Vagina (tissue), 2 donors: ENCODE measurements at places on chromosomes 5 and 9.

GRCh38 chr5:59125011-59125961 is 542.4 kb downstream of the RAB3C start:
- H3K27me3 ChIP-seq = no peaks in the 10 kb centered on the region
- no peak overlapping the region for H3K4me3 ChIP-seq
- no peaks in the 10 kb centered on the region for H3K36me3 ChIP-seq
- H3K4me1 ChIP-seq = peaks cover 30% of the 10 kb centered on the region
- no peak for DNase-seq

GRCh38 chr9:97990259-97990658 is 7.1 kb downstream of the ANP32B start:
- no peak overlapping the region for H3K27ac ChIP-seq
- no peaks in the 10 kb centered on the region for H3K27me3 ChIP-seq
- DNase-seq = no peak
- peaks cover 6% of the 10 kb centered on the region for H3K36me3 ChIP-seq
- no peak overlapping the region for H3K4me3 ChIP-seq

GRCh38 chr9:36986468-36987408 is 47.3 kb downstream of the PAX5 start:
- H3K27ac ChIP-seq = no peak overlapping the region
- H3K4me3 ChIP-seq = no peak overlapping the region
- H3K4me1 ChIP-seq = peaks cover 5% of the 10 kb centered on the region
- no peak for DNase-seq
- no peaks in the 10 kb centered on the region for H3K27me3 ChIP-seq

DNA sequence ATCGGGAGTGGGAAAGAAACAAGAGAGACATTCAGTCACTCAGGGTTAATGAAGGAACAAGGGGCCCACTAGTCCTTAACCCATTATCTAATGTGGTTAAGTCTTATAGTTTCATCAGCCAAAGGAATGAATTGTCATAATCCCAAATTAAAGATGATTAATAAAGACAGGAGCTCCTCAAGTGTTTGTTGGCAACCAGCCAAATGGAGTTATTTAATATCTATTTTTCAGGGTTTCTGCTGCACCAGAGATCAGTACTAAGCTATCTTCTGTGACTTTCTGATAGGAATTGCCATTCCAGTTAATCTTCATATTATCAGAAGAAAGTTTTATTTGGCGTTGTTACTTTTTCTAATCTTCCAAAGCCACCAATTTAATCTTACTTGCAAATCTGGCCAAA is 34.0 kb upstream of the FCHO2 start:
- H3K4me3 ChIP-seq = no peak overlapping the region
- no peaks in the 10 kb centered on the region for H3K4me1 ChIP-seq
- DNase-seq = no peak
- no peaks in the 10 kb centered on the region for H3K36me3 ChIP-seq

DNA sequence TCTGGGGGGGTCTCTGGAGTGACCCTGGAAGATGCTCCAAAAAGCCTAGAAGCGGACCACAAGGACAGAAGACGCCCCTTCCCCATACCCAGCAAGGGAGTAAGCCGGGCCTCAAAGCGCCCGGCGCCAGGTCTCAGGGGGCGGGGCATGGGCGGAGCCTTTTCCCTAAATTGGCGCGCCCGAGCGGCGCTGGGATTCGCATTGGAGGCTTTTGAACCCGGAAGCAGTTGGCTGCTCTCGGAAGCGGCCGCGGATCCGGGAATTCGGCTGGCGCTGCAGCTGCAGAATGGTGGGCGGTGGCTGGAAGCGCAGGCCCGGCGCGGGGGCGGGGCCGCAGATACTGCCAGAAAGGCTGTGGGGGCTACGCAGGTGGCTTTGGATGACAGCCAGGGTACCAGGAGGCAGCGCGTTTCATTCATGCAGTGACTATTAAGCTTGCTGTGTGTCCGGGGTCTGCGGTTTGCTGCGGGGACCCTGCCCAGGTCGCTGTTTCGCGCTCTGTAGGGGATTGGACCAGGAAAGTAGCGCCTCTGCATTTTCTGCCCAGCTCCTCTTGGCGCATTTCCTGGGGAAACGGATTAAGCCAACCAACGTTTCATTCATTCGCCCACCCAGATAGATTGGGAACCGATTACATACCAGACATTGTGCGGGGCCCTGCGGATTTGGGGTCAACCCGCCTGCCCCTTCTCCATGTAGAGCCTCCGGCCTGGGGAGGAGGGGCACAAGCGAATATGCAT is 83.0 kb upstream of the FREM1 start:
- no peaks in the 10 kb centered on the region for H3K36me3 ChIP-seq
- H3K4me1 ChIP-seq = peaks cover 10% of the 10 kb centered on the region
- no peaks in the 10 kb centered on the region for H3K27me3 ChIP-seq
- no peak overlapping the region for H3K27ac ChIP-seq

DNA sequence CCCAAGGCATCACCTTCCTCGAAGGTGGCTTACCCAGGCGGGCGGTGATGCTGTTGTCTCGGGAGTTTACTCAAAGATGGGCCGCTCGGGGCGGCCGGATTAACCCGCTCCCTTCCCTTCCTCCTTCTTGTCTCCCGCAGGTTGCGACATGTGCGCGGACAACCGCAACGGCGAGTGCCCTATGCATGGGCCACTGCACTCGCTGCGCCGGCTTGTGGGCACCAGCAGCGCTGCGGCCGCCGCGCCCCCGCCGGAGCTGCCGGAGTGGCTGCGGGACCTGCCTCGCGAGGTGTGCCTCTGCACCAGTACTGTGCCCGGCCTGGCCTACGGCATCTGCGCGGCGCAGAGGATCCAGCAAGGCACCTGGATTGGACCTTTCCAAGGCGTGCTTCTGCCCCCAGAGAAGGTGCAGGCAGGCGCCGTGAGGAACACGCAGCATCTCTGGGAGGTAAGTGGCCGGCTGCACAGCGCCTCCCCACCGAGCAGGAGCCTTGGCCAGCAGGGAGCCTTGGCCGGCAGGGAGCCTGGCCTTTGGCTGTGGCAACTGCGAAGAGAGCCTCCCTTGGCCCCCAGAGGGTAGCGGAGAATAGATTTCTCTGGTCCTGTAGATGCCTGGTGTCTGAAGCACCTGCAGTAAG is 10.6 kb downstream of the PRDM6 start:
- peaks cover 16% of the 10 kb centered on the region for H3K4me1 ChIP-seq
- H3K27me3 ChIP-seq = peaks cover 22% of the 10 kb centered on the region
- H3K4me3 ChIP-seq = peak overlapping the region; percentile 24
- H3K27ac ChIP-seq = no peak overlapping the region

DNA sequence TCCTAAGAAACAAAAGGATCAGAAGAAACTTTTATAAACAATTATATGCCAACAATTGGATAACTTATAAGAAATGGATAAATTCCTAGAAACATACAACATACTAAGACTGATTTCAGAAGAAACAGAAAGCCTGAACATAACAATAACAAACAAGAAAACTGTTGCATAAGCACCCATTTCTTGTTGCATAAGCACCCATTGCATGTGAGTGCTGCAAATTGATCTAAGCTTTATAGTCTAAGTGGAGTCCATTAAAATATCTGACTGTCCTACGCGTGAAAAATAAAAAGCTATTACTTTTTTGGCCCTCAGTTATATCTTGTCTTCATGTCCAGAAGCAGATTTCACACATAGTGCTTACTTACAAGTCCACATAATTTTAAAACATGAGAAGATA is 19.3 kb downstream of the TYRP1 start:
- DNase-seq = no peak
- H3K36me3 ChIP-seq = no peaks in the 10 kb centered on the region
- no peak overlapping the region for H3K27ac ChIP-seq
- H3K4me1 ChIP-seq = no peaks in the 10 kb centered on the region

DNA sequence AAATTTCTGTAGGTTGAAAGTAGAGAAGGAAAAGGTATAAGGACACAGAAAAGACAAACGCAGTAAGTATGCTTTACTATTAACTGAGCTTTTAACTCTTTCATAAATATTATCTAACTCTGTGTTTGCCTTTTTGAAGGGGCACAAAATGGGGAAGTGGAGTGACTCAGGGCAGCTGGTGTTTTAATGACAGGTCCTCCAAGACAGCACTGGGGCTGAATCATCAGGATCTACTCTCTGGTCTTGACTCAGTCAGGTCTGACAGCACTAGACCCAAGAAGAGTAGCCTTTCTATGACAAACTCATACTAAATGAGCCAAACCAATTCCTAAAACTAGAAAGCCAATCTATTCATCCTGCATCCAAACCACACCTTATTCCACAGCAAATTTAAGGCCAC is 102.2 kb downstream of the APTX start:
- DNase-seq = no peak
- no peaks in the 10 kb centered on the region for H3K4me1 ChIP-seq
- no peak overlapping the region for H3K27ac ChIP-seq
- H3K4me3 ChIP-seq = no peak overlapping the region

GRCh38 chr9:2907411-2907810 is 63.5 kb upstream of the PUM3 start:
- no peak overlapping the region for H3K27ac ChIP-seq
- H3K27me3 ChIP-seq = no peaks in the 10 kb centered on the region
- H3K4me1 ChIP-seq = no peaks in the 10 kb centered on the region
- no peak overlapping the region for H3K4me3 ChIP-seq

GRCh38 chr5:149886060-149886459 is 58.5 kb downstream of the PDE6A start:
- no peak for DNase-seq
- no peaks in the 10 kb centered on the region for H3K27me3 ChIP-seq
- H3K4me3 ChIP-seq = no peak overlapping the region
- no peak overlapping the region for H3K27ac ChIP-seq
- no peaks in the 10 kb centered on the region for H3K36me3 ChIP-seq

DNA sequence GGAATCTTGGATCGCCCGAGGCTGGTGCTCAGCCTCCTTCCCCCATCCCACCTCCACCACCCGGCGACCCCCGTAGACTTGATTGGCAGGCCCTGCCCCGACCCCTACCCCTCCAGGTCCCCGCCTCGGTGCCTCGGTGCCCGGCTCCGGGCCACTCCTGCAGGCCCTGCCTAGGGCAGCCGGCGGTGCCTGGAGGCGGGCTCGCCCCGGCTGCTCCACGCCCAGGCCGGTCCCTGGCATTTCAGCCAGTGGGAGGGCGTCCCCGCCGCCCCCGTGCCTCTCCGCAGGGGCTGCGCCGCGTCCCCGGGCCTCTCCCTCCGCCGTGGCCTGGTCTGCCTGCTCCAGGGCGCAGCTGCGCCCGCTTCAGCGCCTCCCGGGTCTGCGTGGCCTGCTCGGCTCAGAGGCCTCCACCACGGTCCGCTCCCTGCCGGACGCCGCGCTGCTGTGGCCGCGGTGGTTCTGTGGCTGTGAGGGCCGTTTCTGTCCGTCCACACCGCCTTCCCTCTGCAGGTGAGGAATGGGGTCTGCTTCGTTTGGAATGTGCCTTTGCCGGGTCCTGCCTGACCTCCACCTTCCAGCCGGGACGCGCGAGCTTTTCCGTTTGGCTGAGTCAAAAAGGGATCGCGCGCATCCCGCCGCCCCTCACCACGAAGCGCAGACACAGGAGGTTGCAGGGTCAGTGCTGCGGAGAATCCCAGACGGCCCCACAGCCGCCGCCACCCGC is 48.3 kb upstream of the IRX4 start:
- no peaks in the 10 kb centered on the region for H3K27me3 ChIP-seq
- no peak for DNase-seq
- H3K27ac ChIP-seq = peak overlapping the region; percentile 90
- peak overlapping the region; percentile 58 for H3K4me3 ChIP-seq
- H3K4me1 ChIP-seq = peaks cover 15% of the 10 kb centered on the region
- H3K36me3 ChIP-seq = no peaks in the 10 kb centered on the region
